ENCODE measurements at places on chromosomes 12 and 14. TPM values are rescaled to one million over a fixed set of nuclear protein-coding genes. Genes with fewer than 3 reads are reported as not detected.

- peaks cover 42% of the 10 kb centered on the region for H3K36me3 ChIP-seq
- no peak overlapping the region for H3K27ac ChIP-seq
- H3K4me3 ChIP-seq, result no peak overlapping the region
- no peak for DNase-seq
Measured at GRCh38 chr12:128810182-128811127, 13.3 kb downstream of the SLC15A4 start.

DNA sequence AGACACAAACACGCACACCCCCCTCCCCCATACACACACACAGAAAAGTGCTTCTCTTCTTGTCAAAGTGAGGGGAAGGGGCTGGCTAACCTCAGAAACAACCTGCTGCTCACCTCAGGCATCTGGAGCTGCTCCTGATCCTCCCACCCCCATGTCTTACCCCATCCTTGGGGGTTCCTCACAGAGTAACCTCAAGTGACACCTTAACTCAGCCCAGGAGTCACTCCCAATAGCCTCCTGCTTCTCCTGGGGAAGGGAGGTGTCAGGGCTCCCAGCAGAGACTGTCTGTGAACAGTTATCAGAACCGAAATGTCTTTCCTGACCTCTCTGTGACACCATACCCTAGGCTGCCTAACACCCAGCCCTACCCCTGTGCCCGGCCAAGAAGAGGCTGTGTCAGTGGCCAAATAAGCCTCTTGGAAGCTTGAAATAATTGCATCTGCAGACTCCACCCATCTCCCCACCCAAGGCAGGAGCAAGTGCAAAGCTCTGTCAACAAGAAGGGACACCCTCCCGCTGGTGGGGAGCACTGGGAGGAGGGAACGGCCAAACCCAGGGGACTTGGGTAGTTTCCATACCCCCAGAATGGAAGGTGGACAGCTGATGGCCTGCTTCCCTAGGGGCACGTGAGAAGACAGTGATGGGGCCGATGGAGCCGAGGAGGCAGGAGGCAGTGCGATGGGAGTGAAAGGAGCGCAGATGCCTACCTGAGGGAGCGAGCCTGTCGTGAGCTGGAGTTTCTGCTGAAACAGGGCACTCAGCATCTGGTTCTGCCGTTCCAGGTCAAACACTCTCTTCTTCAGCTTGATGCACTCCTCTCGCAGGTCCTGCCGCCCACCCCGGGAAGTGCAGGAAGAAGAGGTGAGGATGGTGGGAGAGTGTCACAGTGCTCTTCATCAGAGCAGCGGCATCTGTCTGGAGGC lies 26.8 kb downstream of the NCKAP5L start:
- no peaks in the 10 kb centered on the region for H3K27me3 ChIP-seq
- H3K4me3 ChIP-seq, result no peak overlapping the region
- no peak overlapping the region for H3K27ac ChIP-seq
- peaks cover 7% of the 10 kb centered on the region for H3K4me1 ChIP-seq
- H3K36me3 ChIP-seq, result peaks cover 44% of the 10 kb centered on the region
- DNase-seq, result no peak

DNA sequence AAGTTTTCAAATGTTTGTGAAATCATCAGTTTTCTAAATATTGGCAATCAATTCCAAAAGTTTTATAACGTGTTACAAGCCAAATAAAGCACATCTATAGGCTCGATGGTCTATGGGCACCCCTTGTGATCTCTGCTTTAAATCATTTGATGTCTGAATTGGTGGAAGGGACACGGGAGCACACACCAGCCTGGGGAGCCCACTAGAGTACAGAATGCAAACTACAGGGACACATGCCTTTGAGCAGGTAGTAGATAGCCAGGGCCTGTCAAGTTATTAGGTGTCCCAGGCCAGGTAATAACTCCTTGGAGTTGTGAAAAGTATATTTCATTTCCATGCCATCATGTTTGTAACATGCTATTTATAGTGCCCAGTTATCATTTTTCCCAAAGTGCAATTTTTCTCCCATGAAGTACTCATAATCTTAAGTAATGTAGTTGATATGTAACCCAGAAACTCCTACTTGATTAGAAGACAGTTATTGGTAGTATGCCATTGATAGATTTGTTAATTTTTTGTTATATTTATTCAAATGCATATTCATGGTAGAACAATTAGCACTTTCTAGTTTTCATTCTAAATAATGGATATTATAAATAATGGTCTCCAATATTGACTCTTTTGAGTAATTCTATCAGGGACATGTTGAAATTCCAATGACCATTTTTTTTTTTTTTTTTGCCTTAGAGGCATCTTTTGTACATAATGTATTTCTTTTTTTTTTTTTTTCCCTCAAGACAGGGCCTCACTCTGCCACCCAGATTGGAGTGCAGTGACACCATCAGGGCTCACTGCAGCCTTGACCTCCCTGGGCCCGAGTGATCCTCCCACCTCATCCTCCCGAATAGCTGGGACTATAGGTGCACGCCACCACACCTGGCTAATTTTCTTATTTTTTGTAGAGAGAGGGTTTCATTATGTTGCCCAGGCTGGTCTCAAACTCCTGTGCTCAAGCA lies 96.9 kb upstream of the FGD4 start:
- H3K27me3 ChIP-seq, result no peaks in the 10 kb centered on the region
- no peak overlapping the region for H3K4me3 ChIP-seq
- no peaks in the 10 kb centered on the region for H3K4me1 ChIP-seq

DNA sequence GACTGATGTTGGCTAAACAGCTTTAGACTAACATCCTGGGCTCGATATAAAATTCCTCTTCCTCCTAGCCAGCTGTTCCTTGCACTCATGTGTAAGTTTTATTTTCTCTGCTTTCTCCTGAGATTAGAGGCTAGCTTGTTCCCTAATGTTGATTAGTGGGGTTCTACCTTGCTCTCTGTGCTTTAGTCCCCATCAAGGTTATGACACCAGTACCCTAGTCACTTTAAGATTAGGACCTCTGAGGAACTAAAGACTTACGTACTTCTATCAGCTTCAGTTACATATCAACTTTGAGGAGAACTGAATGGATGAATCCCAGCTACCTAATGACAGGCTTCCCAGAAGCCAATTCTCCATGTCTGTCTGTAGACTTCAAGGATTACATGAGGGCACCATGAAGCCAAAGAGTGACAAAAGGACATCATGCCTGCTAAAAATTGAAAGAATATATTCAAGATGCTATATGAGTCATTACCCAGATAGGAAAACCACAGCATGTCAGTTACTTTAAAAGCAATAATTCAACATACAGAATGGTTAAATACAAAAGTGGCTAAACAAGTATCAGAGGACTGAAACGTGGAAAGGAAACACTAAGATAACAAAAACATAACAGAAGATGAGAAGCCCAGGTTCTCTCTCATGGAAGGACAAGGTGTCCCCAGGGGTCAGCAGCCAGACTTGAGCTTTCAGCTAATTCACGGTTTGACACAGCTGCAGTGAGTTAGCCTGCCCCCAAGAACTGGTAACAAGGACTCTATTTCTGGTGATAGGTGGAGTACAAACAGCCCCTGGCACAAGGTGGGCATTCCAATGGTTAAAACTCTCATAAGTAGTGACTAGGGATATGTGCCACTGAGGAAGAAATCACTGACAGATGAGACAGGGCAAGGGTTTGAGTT lies 20.4 kb downstream of the ADAM20 start:
- H3K27me3 ChIP-seq, result no peaks in the 10 kb centered on the region
- no peak overlapping the region for H3K4me3 ChIP-seq
- H3K4me1 ChIP-seq, result no peaks in the 10 kb centered on the region
- DNase-seq, result no peak

DNA sequence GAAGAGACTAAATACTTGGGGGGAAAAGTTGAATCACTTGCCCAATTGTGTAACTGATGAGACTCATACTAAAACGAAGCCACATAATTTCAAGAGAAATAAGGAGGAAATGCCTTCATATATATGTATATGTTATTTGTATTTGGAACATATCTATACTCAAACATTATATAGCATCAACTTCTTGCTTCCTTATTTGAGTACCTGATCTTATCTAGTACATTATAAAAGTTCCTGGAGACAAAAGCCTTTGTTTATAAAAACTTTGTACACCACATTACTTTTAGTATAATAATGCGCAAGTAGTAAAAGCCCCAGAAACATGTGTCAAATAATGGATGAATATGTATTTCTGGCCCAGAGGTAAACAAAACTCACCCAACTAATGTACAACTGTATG lies 92.0 kb downstream of the SLC2A13 start:
- peak; percentile 38 for DNase-seq
- H3K36me3 ChIP-seq, result no peaks in the 10 kb centered on the region
- H3K4me3 ChIP-seq, result no peak overlapping the region

GRCh38 chr12:32568228-32568627 lies 110.9 kb upstream of the DNM1L start:
- H3K27ac ChIP-seq, result no peak overlapping the region
- no peak overlapping the region for H3K4me3 ChIP-seq
- peaks cover 15% of the 10 kb centered on the region for H3K4me1 ChIP-seq
- H3K27me3 ChIP-seq, result no peaks in the 10 kb centered on the region
- peaks cover 3% of the 10 kb centered on the region for H3K36me3 ChIP-seq

DNA sequence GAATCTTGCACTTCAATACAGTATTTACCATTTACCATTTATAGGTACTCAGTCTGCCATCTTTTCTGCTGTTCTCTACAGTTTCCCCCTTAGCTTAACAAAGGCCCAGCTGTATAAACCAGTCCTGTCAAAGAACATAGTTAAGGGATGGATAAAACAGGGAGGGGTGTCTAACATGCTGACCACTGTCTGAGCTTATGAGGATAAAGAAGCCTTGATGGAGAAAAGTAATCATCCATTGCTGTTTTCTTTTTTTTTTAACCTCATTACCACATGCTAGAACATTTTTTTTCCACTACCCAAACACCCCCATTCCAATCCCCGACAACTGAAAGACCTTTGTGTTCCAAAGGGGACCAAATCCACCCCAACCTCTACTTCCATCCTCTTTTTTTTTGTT lies 39.9 kb downstream of the SOX5 start:
- H3K4me3 ChIP-seq, result no peak overlapping the region
- no peak overlapping the region for H3K27ac ChIP-seq
- H3K27me3 ChIP-seq, result no peaks in the 10 kb centered on the region
- H3K36me3 ChIP-seq, result no peaks in the 10 kb centered on the region
- no peaks in the 10 kb centered on the region for H3K4me1 ChIP-seq
- no peak for DNase-seq

GRCh38 chr12:2126676-2127406 lies 74.1 kb downstream of the CACNA1C start:
- H3K36me3 ChIP-seq, result no peaks in the 10 kb centered on the region
- no peaks in the 10 kb centered on the region for H3K4me1 ChIP-seq
- H3K27me3 ChIP-seq, result peaks cover 21% of the 10 kb centered on the region
- H3K27ac ChIP-seq, result no peak overlapping the region
- H3K4me3 ChIP-seq, result no peak overlapping the region
- no peak for DNase-seq

GRCh38 chr12:49208676-49209075 lies 19.8 kb upstream of the TUBA1A start:
- no peak overlapping the region for H3K27ac ChIP-seq
- no peaks in the 10 kb centered on the region for H3K36me3 ChIP-seq
- no peak overlapping the region for H3K4me3 ChIP-seq
- H3K27me3 ChIP-seq, result no peaks in the 10 kb centered on the region
- DNase-seq, result no peak
- H3K4me1 ChIP-seq, result no peaks in the 10 kb centered on the region

- H3K27ac ChIP-seq, result peak overlapping the region; percentile 26
- no peaks in the 10 kb centered on the region for H3K27me3 ChIP-seq
- DNase-seq, result no peak
- peaks cover 11% of the 10 kb centered on the region for H3K36me3 ChIP-seq
- H3K4me3 ChIP-seq, result no peak overlapping the region
Measured at GRCh38 chr12:51970904-51971646, 19.6 kb downstream of the ACVR1B start.

DNA sequence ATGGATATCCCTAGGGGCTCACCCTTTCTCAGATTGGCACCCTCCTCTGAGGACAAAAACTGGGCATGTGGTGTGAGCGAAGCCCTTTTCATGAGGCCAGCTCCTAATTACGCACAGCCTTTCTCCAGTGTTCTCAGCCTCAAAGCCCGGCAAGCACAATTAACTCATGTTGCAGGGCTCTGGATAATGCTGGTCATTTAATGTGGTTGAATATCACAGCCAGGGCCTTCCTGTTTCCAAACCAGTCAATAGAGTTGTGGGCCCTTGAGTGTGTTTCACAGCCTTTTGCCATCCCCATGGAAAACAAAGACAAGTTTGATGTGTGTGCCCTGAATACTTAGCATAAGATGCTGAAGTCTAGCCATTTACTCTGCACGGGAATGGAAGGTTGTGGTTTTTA lies 114.2 kb upstream of the ARHGAP5 start:
- peaks cover 29% of the 10 kb centered on the region for H3K4me1 ChIP-seq
- no peak overlapping the region for H3K4me3 ChIP-seq

DNA sequence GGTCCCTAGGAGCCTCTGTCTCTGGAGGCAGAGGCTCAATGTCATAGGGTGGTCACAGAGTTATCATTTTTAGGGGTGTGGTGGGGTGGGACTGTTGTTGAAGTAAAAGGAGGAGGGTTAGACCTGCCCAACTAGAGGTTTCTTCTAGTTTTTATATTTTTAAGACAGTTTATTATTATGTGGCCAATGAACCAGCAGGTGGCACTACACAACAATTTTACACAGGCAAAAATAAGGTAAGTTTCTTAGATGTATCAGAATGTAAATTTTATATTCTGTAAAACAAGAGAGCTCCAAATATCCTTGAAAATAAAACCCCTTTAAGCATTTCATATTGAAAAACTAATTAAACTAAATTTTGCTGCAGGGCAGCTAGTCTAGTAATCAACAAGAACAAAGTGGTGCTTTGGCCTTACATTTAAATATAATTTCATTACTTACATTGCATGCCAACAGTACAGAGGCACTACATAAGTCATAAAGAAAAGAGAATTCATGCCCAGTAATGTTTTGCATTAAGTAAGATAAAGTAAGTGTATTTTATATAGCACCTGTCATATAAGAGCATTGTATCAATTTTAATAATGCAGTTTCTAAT lies 22.2 kb upstream of the OVCH1 start:
- peak; percentile 11 for DNase-seq
- H3K27me3 ChIP-seq, result no peaks in the 10 kb centered on the region
- H3K36me3 ChIP-seq, result no peaks in the 10 kb centered on the region
- no peak overlapping the region for H3K4me3 ChIP-seq
- no peak overlapping the region for H3K27ac ChIP-seq
- H3K4me1 ChIP-seq, result no peaks in the 10 kb centered on the region

DNA sequence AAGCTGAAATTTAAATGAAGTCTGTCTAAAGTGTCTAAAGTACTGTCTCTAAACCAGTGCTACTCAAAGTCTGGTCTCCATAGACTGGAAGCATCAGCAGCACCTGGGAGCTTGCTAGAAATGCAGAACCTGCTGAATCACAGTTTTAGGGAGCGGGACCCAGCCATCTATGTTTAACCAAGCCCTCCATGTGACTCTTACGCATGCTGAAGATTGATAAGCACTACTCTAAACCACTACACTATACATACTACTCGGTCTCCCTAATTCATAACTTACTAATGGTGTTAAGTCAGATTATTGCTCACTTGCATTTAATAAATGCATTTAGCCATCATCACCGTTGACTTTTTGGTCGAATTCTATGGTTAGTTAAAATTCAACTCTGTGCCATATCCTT lies 88.8 kb downstream of the SLC25A21 start:
- DNase-seq, result no peak
- H3K27ac ChIP-seq, result no peak overlapping the region
- H3K4me1 ChIP-seq, result no peaks in the 10 kb centered on the region
- H3K4me3 ChIP-seq, result no peak overlapping the region
- no peaks in the 10 kb centered on the region for H3K27me3 ChIP-seq
- H3K36me3 ChIP-seq, result no peaks in the 10 kb centered on the region

Gene NCAPD2
- polyA plus RNA-seq, result 38.6 TPM

Gene BCL7A
- polyA plus RNA-seq, result 11.5 TPM

All from large intestine (tissue), 12 donors.